NCI-H748 treated with DMSO at 0.1 percent for 48 hours (cell line): ENCODE measurements at places on chromosomes 2 and 18.

DNA sequence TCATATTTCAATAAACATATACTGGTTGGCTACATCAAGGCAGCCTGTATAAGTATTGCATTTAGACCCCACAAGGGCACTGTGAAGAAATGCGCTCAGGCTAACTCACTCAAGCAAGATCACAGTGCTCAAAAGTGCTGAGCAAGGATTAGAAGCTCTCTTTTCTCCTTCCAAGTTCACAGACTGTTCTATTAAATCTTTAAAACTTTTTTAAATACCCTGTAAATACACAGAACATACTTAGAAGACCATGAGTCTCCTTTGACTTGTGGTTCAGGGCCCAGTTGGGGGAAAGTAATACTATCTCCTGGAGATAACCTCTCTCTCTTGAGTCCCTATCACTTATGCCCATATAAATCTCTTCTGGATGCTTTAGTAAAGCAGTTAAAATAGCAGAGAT, 152.9 kb downstream of the SP3 start:
- DNase-seq = no peak

DNA sequence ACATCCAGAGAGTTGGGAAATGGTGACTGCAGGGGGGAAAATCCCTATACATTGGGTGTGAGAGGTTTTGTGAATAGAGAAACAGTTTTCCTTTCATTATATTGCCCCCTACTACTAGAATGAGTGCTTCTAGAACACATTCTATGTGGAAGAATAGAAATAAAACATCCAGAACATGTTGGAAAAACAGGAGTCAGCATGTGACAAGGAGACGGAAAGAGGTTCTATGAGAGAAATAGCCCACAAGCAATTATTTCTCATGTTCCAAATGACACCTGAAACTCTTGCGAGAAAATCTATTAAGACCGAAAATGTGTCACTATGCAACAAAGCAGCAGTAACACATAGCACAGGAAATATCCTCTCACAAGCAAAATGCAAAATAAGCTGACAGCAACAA, 202.7 kb upstream of the SPOPL start:
- DNase-seq = no peak

GRCh38 chr18:63131959-63132818, 187.4 kb downstream of the BCL2 start:
- DNase-seq = no peak

- no peak for DNase-seq
Observed at GRCh38 chr18:8020132-8020846, 453.2 kb downstream of the PTPRM start.

- DNase-seq = no peak
Observed at GRCh38 chr2:43215673-43216255, 10.6 kb downstream of the ZFP36L2 start.

- no peak for DNase-seq
Observed at GRCh38 chr2:69482471-69482870, 45.2 kb upstream of the NFU1 start.

DNA sequence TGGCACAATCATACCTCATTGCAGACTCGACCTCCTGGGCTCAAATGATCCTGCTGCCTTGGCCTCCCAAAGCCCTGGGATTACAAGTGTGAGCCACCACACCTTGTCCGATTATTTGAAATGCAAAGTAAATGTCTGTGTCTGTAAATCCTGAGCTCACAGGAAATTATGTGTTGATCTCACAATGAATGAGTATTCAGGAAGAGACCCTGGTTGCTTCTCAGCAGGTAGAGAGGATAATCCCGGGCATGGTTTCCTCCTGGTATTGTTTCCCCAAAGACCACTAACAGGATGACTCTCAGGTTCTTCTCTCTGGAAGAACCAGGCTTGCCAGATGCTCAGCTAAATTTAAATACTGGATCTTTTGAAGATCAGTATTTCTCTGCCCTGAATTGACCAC, 147.6 kb downstream of the LDLRAD4 start:
- DNase-seq = no peak

DNA sequence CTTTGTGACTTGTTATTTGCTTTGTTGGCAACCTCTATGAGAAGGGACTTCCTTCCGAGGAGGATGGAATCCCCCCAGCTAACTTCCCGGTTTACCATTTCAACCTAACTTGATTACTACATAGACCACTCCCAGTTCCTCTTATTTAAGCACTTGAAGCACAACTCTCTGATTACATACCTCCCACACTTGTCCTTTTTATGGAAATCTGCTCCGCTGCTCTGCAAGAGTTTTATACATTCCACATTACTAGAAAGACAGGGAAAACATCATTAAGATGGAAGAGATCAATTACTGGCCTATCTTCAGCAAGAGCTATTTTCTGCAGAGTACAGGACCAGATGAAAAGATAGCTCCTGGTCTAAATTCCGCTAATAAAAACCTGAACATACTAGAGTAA, 160.0 kb upstream of the PGAP1 start:
- DNase-seq = no peak

DNA sequence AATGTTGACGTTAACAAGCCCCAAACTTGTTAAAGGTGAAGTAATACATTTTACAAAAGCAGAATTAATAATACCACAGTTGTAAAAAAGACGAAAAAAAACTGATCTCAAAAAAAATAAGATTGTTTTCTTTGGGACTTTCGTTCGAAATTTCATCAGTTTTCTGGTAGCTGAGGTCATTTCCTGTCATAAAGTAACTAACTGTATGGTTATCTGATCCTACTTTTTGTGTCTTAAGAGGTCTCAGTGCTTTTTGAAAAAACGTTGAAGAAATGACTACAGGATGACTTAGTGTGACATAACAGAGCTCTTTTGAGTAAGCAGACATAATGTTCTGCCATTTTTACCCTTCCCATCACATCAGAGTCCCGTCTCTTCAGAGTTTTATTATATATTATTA, 79.3 kb downstream of the BIRC6 start:
- no peak for DNase-seq

- no peak for DNase-seq
Observed at GRCh38 chr2:109427661-109428091, 186.1 kb downstream of the SEPTIN10 start.

- peak; percentile 36 for DNase-seq
Observed at GRCh38 chr2:27016801-27017325, 15.9 kb upstream of the TMEM214 start.

- no peak for DNase-seq
Observed at GRCh38 chr2:116988303-116988702, 826.2 kb upstream of the DDX18 start.

DNA sequence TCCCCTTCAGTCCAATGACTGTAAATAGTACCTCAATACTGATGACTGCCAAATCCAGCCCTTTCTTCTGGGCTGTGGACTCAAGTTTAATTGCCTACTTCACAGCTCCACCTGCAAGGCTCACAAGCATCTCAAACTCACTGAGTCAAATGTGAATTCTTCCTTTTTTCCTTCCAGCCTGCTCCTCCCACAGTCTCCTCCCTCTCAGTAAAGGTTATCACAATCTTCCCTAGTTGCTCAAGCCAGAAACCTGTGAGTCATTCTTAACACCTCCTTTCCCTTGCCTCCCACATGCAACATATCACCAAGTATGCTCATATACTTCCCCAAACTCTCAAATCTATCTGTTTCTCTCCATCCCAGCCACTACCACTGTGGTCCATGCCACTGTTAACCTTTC, 3.7 kb upstream of the MFSD6 start:
- no peak for DNase-seq

GRCh38 chr2:42967959-42968674, 175.7 kb upstream of the HAAO start:
- no peak for DNase-seq

- no peak for DNase-seq
Observed at GRCh38 chr18:10134204-10134603, 220.4 kb downstream of the VAPA start.

DNA sequence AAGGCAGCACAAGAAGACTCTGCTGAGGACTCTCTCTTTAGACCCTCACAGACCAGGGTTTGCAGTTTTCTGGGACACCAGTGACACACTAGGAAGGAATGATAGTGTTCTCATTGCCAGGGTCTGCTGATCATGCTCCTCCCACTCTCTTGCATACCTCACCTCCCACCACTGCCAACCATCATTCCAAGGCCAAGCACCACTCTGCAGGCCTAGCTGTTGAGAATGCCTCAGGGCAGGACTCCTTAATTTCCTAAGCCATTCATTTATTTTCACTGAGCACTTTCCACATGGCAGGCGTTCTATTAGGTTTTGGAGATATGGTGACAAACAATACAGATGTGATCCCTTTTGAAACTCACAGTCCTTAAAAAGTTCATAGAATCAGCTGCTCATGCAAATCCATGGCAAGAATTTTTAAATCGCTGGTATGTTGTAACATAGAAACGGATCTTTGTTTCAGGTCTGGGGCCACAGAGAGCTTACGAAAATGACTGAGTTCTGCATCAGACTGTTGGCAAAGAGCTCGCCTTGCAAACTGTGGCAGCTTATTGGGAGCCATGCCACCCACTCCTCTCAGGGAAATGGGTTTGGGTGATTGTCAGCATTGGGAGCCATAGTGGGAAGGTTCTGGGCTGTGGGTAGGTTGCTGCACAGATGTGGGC, 78.5 kb downstream of the XDH start:
- DNase-seq = no peak

GRCh38 chr2:74357627-74358026, 14.4 kb upstream of the SLC4A5 start:
- DNase-seq = no peak

DNA sequence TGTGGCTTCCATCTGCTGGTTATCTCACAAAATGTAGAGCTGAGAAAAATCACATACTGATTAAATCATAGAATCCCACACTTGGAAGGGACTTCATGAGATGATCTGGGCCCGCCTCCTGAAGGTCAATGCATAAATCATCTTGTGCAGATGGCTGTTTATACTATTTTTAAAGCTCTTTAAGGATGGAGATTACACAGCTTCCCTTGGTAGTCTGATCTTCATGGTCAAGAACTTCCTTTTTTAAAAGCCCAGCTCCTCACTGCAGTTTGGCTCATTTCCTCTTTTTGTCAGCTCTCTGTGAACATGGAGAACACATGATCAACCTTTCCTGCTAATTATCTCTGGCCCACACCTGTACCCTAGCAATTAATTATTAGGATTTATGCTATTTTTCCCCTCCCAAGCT, 25.9 kb downstream of the GCG start:
- no peak for DNase-seq

GRCh38 chr2:68031542-68032160, 31.2 kb downstream of the C1D start:
- DNase-seq = peak; percentile 51

- peak; percentile 17 for DNase-seq
Observed at GRCh38 chr2:129877795-129878775, 101.4 kb upstream of the RAB6C start.
